ENCODE measurements at places on chromosomes 7 and 10.

DNA sequence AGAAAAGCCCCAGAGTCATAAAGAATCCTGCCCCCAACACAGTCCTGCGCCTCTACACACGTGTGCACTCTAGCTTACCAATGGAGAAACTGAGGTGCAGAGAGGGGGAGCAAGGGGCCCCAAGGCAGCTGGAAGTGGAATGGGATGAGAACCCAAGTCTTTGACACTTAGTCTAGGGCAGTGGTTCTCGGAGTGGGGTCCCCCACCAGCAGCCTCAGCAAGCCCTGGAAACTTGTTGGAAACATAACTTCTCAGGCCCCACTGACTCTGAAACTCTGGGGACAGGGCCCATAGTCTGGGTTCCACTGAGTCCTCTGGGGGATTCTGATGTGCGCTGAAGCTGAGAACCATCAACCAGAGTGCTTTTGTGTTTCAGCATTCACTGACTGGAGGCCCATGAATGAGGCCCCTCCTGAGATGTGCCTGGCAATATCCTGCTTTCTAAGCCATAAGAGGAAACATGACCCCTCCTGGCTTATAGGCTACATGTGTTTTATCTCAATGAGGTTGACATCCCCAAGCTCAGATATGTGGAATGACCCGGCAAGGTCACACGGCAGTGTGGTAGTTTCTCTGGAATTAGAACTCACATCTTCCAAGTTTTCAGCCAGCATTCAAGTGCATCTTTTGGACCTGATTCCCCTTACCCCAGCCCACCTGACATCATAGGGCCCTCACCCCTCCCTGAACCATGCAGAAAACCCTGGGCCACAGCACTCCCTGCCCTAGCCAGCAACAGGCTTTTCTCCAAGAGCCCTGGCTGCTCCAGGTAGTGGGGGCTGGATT is 147.3 kb upstream of the PCBD1 start:
- DNase-seq = no peak

- no peak for DNase-seq
Measured at GRCh38 chr7:115906731-115907130, 123.8 kb downstream of the TFEC start.

GRCh38 chr10:128310971-128311658 is 184.9 kb upstream of the MKI67 start:
- DNase-seq = no peak

DNA sequence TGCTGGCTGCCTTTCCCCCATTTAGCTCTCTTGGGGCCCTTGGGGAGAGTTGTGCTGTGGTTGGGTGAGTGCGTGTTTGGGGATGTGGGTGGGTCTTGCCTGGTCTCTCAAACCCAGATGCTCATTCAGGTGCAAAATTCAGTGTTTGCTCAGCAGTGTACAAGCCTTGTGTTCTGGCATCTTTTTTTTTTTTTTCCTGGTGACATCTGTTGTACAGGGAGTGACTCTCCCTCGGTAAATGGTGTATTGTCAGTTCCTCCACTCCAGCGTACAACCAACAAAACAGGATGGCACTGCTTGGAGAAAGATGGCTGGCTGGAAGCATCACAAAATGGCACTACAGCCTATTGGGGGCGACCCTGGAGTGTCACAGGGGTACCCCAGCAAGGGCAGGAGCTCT is 75.5 kb downstream of the LRMDA start:
- DNase-seq = no peak

DNA sequence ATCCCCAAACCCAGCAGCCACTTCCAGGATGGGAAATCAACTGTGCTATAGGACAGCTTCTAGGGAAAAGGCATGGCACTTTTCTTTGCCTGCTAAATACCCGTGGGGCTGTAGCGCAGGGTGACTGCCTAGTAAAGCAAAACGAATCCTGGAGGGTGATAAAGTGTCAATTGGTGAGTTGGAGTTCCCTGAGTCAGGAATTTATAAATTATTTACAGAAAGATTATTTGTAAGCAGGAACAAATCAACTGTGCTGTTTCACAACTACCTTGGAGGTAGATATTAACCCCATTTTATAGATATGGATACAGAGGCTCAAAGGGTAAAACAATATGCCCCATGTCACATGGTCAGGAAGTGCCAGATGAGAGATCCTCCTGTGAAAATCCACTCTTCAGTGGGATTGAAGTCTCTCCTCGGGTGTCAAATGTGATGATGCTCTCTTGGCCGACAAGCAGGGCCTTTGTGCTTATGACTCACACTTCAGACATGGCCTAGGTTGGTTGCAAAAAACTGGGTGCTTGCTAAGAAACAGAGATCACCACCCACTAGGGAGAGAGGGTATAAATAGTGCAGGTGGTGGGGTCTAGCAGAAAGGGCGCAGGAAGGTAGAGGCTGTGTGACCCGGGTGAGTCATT is 383.2 kb upstream of the ZMIZ1 start:
- peak; percentile 8 for DNase-seq

DNA sequence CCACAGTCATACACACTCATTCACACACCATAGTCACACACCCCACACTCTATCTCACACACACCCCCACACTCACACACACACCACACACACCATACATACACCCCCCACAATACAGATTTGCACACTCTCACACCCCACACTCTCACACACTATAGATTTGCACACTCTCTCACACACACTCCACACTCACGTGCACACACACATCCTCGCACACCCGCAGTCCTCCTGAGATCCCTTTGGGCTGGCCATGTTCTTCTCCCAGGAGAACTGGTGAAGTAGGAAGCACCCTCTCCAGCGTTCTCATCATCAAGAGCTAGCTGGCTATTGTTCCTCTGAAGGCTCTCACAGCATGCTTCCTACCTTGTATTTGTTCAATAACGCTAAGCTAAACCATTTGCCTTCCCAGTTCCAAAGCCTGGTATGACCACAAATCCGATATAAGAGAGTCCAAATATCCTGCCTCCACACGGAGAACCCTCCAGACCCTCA is 86.2 kb downstream of the HECW1 start:
- no peak for DNase-seq
